Esophagus mucosa (tissue), 1 donor: ENCODE measurements at places on chromosomes 12 and 14. TPM values are rescaled to one million over a fixed set of nuclear protein-coding genes. Genes with fewer than 3 reads are reported as not detected.
A peak's percentile ranks its signal among the peaks of the same experiment; 100 is the strongest.

- no peak for ATAC-seq
These were observed 48.7 kb downstream of the SCARB1 start for GRCh38 chr12:124814741-124815613.

- ATAC-seq = peak; percentile 83
These were observed 158.4 kb downstream of the KLHL28 start for GRCh38 chr14:44803239-44803905.

GRCh38 chr12:103779410-103780092 is 61.5 kb downstream of the NT5DC3 start:
- ATAC-seq = no peak

- no peak for ATAC-seq
These were observed 145.0 kb downstream of the BTG1 start for GRCh38 chr12:92000597-92000996.

The PTPRQ gene
- total RNA-seq = 0.04 TPM

The CDCA3 gene
- 13.9 TPM for total RNA-seq

The LTBR gene
- total RNA-seq = 84.2 TPM
